CD4-positive, alpha-beta T cell treated with Interleukin-15 for 4 hours (primary cell): ENCODE measurements at places on chromosomes 6 and 20.
A peak's percentile ranks its signal among the peaks of the same experiment; 100 is the strongest.

- no peak for DNase-seq
These were observed 41.7 kb downstream of the MOCS1 start for GRCh38 chr6:39892490-39893129.

GRCh38 chr6:132725471-132725870 is 11.6 kb upstream of the VNN1 start:
- DNase-seq = no peak

DNA sequence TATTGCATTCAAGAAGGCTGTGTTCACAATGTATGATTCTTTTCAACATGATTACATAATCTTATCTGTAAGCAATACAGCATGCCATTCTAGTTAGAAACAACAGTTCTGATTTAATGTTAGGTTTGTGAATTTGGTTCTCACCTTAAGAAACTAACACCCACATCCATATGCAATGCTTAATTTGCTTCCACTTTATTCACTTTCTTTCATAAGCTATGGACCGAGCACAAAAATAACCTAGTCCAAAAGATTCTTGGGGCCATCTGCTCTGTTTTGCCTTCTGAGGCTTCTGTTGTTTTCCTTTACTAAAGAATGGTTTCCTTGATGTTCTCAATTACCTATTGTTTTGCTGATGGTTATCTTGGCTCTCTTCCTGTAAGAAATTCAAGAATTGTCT is 258.2 kb downstream of the EYS start:
- DNase-seq = no peak

DNA sequence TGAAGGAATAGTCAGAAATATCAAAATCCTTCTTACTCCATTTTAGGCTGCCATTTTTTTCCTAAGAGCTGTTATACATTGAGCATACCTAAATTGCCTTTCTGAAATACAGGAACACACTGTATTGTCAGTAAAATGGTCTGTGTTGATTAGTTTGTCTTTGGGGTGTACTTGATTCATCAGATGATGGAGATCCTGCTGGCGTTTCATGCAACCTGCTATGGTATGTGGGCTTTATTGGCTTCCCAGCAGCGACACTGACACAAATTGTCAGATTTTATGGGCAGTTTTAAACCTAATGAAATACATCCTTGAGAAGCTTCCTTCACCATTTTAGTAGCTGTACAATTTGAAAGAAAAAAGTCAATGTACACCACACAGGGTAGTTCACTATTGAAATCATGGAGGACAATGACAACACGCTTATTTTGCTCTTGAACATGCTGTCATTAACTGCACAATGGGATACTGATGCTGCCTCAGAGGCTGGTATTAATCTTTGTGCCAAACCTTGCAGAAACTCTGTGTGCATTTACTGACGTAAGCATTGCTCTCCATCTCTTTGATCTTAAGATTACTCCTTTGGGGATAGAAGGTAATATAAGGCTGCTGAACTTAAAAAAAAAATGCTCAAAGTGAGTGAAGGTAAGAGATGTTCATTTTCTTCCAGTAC is 124.9 kb downstream of the LAMA2 start:
- no peak for DNase-seq

DNA sequence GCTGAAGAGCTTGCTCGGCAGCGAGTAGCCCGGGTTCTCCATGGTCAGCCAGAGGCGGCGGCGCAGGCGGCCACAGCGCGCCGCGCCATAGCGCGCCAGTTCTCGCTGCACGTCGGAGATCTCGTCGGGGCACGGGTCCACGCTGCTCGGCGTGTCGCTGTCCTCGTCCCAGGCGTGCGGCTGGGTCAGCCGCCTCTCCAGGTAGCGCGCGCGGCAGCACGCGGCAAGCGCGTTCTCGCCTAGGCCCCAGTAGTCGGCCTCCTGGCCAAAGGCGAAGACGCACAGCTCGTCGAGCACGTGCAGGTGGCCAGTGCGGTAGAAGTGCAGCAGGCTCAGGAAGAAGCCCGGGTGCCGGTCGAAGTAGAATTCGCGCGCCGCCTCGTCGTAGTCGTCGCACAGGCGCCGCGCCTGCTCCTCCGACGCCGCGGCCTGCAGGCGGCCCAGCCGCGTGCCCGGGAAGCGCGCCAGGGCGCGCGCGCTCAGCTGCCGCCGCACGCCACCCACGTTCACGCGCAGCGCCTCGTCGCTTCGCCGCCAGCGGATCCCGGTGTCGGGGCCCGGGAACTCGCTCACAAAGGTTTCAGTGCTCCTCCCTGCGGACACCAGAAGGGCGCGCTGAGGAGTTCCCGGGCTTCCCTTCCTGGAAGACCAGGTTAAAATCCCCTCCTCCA is 2.7 kb downstream of the KCNS1 start:
- DNase-seq = no peak

DNA sequence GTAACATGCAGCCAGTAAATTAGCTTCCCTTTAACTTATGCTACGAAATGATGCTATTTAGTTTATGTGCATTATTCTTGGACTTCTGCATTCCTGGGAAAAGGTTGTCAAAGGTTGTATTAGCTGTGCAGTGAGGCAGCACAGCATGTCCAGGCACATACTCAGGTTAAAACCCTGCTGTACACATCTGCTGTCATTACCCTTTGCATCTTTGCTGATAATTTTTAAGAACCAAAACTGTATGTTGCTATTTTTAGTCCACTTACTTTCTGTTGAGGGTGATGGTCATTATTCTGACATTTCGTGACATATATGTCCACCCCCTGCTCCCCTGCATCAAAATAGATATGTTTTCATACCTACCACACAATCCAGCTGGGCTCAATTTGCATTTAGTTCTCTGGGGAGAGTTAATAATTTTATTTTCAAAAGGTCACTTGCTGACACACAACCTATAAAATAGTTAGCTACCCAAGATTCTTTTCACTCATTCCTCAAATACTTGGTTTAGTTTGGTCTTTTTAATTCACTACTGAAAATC is 142.5 kb upstream of the SPACA1 start:
- DNase-seq = no peak

GRCh38 chr6:92404281-92404680 is 1015.1 kb downstream of the EPHA7 start:
- DNase-seq = no peak

DNA sequence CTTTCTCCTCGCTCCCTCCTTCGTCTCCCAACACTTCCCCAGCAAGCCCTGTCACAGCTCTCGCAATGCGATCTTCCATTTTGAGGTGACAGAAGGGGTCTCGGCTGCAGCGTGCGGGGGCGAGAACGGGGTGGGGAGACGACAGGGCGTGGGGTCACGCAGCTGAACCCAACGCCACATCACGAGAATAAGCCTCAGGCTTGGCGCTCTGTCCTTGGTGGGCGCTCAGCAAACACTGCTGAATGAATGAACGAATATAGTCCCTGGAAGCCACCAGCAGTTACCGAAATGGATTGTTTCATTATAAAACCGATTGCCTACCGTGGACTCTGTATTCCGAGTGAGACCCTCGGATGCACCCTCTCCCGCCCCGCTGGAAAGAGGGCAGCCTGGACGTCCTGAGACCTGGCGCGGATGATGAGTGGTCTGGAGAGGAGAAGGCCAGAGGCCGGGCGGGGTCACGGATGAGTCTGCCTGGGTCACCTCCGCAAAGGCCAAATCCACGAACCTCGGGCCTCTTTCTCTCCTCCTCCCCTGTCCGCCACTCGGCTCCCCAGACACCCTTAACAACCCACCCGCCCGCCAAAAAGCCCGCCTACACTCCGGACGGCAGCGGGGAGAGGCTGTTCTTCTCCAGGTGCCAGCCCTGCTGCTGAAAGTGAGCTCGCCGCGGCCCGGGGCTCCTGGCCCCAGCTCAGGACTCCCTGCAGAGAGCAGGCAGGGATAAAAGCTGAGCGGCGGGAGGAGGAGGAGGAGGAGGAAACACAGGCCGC is 3.7 kb downstream of the NRN1 start:
- DNase-seq = no peak

GRCh38 chr20:19885939-19886660 is 128.0 kb downstream of the RIN2 start:
- DNase-seq = no peak

DNA sequence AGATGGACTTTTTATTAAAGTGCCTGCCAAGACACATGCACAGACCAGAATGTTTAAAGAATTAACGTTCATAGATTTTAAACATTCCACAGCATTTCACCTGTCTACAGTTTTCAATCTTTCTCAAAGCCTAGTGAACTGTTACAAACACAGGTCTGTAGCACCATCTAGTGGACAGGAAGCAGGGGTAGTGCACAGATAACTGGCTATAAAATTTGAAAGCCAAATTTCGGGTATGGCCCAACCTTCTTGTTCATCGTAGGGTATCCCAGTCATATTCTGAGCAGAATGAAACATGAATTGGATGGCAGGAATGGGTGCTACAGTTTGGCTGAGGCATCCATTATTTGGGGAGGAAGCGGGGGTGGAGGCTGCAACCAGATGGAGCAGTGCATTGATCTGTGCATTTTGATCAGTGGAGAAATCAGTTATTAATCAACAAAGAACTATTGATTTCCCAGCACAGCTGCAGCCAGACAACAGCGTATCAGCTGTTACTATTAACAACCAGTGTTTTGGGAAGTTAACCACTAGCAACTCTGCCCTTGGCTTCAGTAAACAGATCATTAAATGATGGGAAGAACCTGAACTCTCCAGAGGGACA is 56.1 kb upstream of the B3GAT2 start:
- peak; percentile 32 for DNase-seq

GRCh38 chr20:35120012-35120701 is 27.0 kb downstream of the EDEM2 start:
- no peak for DNase-seq

DNA sequence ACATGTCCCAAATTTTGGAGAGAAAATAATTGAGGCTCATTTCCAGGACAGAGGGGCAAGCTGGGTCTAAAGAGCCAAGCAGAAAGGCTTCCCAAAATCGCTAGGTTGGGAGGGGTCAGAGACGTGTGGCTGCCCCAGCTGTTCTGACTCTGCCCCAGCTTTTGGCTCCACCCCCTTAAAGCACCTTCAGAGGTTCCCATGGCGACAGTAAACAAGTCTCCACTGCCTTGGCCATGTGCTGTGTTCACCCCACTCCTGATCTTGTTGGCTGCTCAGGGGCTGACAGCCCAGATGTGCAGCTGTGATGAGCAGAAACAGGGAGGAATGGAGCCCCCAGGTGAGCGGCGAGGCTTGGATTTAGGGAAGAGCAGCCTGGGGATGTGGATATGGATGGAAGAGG is 72.8 kb upstream of the SPTLC3 start:
- DNase-seq = no peak

GRCh38 chr6:106614166-106614565 is 15.1 kb downstream of the RTN4IP1 start:
- DNase-seq = no peak
